GM13976 (cell line): ENCODE measurements at places on chromosomes 16 and 17.

DNA sequence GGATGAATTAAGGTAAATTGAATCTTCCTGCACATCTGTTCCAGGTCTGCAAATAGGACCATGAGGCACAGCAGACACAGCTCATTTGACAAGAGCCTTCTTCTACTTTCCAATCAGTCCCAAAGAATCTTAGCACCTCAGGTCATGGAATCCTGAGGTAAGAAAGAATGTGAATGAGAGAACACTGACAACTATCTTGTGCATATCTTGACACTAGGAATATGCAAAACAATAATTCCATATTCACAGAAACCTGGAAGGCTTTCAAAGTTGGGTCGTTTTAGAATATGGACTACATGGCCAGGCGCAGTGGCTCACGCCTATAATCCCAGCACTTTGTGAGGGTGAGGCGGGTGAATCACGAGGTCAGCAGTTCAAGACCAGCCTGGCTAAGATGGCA, 1009.4 kb upstream of the GOT2 start:
- DNase-seq, result no peak

DNA sequence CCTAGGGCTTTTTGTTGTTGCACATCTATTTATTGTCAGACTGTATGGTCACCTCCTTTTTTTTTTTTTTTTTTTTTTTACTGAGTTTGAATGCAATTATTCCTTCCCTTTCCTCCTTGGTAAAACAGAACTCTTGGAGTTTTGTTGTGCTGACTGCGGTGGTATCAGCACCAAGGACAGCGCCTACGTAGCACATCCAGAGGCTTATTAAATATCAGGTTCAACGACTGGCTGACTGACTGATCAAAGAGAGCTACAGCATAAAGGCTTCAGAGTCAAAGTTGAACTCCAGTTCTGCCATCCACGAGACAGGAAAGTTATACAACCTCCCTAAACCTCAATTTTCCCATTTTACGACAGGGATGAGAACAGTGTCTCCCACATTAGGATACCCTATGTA, 86.1 kb upstream of the RBFOX1 start:
- no peak for DNase-seq

DNA sequence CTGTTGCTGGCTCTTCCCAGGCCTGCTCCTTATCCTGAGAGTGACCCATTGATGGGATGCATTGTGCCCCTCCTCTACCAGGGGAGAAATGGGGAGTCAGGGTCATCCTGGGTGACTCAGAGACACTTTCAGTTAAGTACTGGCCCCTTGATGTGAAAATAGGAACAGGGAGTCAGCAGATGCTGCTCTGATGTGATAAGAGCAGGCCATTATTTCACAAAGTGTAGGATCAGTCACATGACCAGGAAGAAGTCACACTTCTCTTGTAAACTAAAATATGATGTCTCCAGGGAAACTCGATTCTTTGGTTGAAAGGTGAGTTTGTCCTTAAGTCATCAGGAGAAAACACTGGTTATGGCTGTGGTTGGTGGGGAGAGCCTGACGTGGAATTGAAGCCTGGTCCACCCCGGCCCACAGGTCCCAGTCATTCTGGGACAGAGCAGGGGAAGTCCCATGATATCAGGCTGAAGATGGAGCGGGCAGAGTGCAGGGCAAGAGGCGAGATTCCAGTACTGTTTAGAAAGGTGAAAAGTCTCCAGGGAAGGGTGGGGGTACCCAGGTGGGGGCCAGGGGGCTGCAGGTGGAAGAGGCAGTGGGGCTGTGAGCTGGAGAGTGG, 88.6 kb upstream of the NLRP1 start:
- peak; percentile 56 for DNase-seq

DNA sequence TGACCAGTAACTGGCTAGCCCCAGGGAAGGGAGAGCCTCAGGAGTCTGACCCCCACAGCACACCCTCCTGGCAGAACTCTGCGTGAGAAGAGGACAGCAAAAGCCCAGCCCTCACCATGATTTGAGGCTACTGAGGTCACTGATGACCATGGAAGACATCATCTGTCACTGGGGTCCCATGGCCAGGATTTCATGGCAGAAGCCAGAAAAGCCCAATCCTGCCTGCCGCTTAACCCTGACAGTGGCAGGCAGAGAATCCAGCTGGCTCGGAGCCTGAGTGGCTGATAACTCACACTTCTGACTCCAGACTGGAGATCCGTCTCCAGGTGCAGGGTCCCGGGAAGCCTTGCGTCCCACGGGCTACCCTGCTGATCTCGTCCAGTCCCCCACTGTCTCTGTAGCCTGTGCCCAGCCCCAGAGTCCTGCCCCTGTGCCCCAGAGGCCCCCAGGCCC, 17.5 kb downstream of the GRIN2C start:
- no peak for DNase-seq

DNA sequence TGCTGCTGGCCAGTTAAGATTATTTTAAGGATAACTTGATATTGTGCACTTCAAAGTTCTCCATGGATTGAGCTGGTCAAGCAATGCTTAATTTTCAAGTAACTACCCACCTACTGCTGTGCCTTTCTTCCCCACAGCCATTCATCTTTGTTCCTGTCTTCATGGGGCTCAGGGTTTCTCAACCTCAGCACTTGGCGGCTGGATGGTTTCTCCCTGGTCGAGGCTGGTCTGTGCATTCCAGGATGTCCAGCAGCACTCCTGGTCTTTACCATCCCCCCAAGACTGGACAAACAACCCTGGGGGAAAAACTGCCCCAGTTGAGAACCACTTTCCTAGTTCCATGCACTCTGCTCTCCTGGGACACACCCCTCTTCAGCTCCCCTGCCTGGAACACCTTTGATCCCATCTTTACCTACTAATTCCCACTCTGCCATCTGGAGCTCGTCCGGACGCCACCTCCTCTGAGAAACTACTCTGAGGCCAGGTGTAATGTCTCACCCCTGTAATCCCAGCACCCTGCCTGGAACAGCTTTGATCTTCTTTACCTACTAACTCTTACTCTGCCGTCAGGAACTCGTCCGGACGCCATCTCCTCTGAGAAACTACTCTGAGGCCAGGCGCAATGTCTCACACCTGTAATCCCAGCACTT, 81.5 kb downstream of the NXN start:
- no peak for DNase-seq

- DNase-seq, result no peak
Observed at GRCh38 chr17:42508426-42509165, 27.4 kb upstream of the NAGLU start.

GRCh38 chr17:62676231-62676943, 48.9 kb downstream of the MRC2 start:
- no peak for DNase-seq

- DNase-seq, result no peak
Observed at GRCh38 chr16:50583211-50583610, 35.0 kb downstream of the NKD1 start.

DNA sequence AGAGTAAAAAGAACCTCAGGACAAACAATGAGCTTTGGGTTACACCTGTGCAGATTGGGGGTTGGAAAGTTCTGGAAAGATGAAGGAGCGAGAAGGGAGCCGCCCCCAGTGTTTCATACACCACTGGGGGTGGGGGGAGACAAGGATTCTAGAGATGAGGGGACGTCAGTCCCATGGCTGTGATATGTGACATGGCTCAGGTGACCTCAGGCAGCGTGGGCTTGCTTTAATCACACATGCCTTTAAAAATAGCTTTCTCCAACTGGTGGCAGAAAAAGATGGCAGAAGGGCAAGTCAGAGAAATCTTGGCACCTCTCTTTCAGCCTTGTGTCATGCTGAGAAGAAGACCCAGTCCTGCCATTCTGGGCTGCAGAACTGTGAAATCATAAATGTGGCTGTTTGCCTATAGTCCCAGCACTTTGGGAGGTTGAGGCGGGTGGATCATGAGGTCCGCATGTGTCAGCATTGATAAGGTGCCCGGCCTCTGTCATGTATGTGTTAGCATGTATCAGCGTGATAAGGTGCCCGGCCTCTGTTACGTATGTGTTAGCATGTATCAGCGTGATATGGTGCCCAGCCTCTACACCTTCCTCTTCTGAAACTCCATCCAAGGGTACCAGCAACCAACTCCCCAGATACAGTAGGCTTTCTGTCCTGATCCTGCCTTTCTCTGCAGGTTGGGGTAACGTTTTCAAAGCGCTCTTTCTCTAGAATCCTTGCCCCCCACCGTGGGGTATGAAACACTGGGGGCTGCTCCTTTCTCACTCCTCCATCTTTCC, 25.0 kb downstream of the WIPI1 start:
- no peak for DNase-seq

GRCh38 chr16:17271687-17272086, 199.1 kb downstream of the XYLT1 start:
- no peak for DNase-seq

- DNase-seq, result no peak
Observed at GRCh38 chr17:80604670-80605010, 60.0 kb downstream of the RPTOR start.

- DNase-seq, result no peak
Observed at GRCh38 chr17:1398931-1399678, 917 bp downstream of the YWHAE start.
